ENCODE measurements at places on chromosomes 12 and 14.

GRCh38 chr14:68444449-68445168, 348.3 kb downstream of the ZFP36L1 start:
- DNase-seq = no peak

DNA sequence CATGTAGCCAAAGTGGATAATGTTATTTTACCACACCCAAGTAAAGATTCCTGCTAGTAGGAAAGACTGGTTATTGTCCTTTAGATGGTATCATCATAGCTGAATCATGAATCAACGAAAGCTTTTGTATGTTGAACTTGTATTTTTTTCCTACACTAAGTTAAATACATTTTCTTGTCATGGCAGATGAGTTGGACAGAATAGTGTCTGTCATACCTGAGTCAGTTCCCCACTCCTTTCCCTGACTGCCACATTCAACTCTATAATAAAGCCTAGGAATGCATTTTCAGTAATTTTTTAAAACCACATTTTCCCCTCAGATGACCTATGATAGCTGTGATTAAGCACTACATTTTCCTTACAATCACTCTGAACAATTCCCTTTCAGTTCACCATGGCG, 9.3 kb upstream of the PTHLH start:
- DNase-seq = no peak

DNA sequence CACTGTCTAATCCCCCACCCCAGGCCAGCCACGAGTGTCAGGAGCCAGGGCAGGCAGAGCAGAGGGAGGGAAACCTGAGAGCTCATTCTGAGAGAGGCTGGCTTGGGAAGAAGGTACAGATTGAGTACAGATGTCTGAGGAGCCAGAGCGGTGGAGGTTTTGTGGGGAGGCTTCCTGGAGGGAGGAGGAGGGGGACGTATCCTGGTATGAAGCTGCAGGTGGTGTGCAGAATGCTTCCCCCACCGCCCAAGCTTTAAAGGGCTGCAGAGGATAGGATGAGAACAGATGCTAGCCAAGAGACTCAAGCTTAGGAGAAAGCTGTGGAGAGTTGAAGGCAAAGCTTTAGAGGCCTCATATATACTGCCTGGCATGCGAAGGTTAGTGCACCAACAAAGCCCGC, 3.2 kb upstream of the TAMALIN start:
- no peak for DNase-seq

DNA sequence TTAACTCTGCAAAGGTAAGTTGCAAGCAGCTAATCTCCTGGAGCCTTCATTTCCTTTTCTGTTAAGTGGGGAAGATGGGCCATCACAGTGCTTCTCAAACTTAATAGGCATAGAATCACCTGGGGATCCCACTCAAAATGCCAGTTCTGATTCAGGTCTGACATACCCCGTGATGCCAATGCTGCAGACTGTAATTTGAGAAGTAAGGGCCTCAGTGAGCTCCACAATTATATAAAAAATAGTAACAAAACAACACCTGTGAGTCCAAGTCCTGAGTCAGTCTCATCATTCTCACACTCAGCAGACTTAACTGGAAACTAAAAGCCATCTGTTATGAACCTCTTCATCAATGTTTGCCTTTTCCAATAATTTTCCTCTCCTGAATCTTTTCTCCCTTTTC, 10.8 kb upstream of the PSMA6 start:
- DNase-seq = no peak

- DNase-seq = no peak
Observed at GRCh38 chr14:71117839-71118743, 210.8 kb downstream of the PCNX1 start.

- DNase-seq = no peak
Observed at GRCh38 chr14:81311778-81312177, 88.3 kb downstream of the STON2 start.

GRCh38 chr12:33283054-33283453, 156.6 kb downstream of the SYT10 start:
- no peak for DNase-seq

Data from H7 (cell line).